GM12878 (cell line): ENCODE measurements at places on chromosomes 3 and 15. TPM values are rescaled to one million over a fixed set of nuclear protein-coding genes. Genes with fewer than 3 reads are reported as not detected.

The DZIP3 gene
- polyA plus RNA-seq = 11.3 and 11.6 TPM in 2 replicates

The GOLGA6B gene
- polyA plus RNA-seq = not detected in 2 replicates

The SCN11A gene
- polyA plus RNA-seq = not detected in 2 replicates

The FANCD2OS gene
- 0.38 TPM in 1 of 2 replicates, not detected in the other for polyA plus RNA-seq

The MST1R gene
- polyA plus RNA-seq = 1.9 and 2.2 TPM in 2 replicates

The CIP2A gene
- polyA plus RNA-seq = 26.4 and 28.8 TPM in 2 replicates

The RASGRP1 gene
- polyA plus RNA-seq = 3.9 and 9.9 TPM in 2 replicates

The PP2D1 gene
- 0.17 TPM in 1 of 2 replicates, not detected in the other for polyA plus RNA-seq

The RAD51 gene
- polyA plus RNA-seq = 54.2 and 55.0 TPM in 2 replicates

The EFCC1 gene
- polyA plus RNA-seq = not detected in 2 replicates

The FBXL22 gene
- 1.6 and 2.4 TPM in 2 replicates for polyA plus RNA-seq

The PLCB2 gene
- 7.4 and 8.0 TPM in 2 replicates for polyA plus RNA-seq

The PLSCR1 gene
- 34.9 and 35.4 TPM in 2 replicates for polyA plus RNA-seq

The ZNF662 gene
- not detected in 2 replicates for polyA plus RNA-seq

The FAM81A gene
- polyA plus RNA-seq = 23.3 and 23.9 TPM in 2 replicates

The POTEB gene
- not detected in 2 replicates for polyA plus RNA-seq

The LRCH3 gene
- 26.6 and 26.8 TPM in 2 replicates for polyA plus RNA-seq

DNA sequence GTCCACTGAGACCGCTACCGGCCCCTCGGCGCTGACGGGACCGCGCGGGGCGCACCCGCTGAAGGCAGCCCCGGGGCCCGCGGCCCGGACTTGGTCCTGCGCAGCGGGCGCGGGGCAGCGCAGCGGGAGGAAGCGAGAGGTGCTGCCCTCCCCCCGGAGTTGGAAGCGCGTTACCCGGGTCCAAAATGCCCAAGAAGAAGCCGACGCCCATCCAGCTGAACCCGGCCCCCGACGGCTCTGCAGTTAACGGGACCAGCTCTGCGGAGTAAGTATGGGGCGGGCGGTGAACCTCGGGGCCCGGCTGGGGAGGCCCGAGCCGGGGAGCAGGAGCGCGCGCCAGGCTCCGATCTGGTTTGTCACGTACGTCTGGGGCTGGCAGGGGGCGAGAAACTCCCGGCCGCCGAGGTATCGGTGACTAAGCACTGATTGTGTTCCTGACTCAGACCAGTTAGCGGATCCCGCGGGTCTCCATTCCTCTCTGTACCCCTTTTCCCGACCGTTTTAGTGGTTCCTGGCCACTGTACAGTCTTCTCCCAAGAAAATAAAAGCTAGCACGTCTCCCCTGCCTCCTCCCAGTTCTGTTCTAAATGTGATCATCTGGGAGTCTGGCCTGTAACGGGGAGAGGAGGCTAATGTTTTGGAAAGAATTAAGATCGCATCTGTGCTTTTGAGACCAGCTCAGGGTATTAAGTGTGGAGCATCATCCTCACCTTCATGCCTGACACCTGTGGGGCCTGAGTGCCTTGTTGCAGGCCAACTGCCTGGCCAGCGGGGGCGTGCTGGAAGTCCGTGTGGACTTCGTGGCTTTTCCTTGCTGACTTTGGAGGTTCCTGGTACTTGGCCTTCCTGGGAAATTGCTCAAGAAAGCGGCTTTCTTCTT is 691 bp downstream of the MAP2K1 start:
- DNase-seq = no peak

DNA sequence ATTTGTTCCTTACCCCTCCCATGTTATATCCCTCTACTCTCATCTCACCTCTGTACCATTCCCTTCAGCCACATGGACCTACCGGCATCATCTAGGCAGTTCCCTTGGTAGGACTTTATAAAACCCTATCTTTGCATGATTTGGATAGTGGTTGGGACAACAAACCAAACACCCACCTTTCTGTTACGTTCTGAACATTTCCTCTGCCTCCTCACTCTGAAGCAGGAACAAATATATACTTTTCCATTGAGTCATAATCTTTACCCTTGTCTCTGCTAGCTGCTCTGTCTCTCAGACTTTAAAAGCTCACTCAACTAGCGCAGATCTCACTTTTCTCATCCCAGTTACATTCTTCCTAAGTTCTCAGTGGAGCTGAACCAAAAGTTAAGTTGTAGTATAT is 17.8 kb downstream of the UBXN7 start:
- no peak for DNase-seq

DNA sequence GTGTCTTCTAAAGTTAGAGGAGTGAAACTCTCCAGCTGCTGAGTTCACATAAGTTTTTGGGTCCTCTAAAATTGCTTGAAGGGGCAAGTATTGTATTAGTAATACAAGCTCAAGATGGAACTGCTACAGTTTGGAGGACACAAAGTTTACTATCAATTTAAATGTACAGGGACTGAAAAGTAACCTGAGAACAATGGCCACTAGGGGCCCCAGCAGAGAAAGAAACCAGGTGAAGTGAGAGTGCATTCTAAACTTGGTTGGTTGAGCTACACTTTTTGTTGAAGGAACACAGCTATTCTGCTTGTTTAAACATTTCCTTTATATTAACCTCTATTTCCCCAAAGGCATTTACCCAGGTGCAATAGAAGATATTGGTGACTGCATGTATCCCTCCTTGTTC is 755.5 kb downstream of the GBE1 start:
- no peak for DNase-seq

DNA sequence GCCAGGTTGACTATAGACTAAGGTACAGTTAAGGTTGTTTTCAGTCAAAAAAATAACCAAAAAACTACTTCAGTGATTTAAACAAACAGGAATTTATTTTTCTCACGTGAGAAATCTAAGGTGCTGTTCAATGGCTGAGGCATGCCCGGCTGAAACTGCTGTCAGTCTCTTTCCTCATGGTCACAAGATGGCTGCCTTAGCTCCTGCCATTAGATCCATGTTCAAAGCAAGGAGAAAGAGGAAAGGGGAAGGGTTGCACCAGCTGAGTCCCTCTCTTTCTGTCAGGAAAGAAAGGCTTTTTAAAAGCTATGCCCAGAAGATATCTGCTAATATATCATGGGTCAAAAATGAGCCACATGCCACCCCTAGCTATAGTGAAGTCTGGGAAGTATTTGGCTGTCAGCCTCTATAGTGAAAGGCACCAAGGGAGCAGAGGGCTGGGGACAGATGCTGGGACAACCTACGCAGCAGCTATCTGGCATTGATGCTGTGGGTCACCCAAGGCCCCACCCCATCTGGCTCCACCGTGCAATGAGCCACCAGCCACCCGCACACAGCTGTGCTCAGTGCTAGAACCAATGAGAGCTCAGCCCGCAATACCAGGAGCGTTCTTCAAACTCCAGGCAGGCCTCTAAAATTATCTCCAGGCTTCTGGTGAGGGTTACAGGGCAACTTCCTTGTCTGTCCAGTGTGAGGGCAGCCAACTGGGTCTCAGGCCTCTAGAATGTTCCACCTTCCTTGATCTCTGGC is 64.7 kb upstream of the GATA2 start:
- DNase-seq = no peak

- no peak for DNase-seq
These were observed 53.7 kb downstream of the PIK3CB start for GRCh38 chr3:138781012-138781470.

DNA sequence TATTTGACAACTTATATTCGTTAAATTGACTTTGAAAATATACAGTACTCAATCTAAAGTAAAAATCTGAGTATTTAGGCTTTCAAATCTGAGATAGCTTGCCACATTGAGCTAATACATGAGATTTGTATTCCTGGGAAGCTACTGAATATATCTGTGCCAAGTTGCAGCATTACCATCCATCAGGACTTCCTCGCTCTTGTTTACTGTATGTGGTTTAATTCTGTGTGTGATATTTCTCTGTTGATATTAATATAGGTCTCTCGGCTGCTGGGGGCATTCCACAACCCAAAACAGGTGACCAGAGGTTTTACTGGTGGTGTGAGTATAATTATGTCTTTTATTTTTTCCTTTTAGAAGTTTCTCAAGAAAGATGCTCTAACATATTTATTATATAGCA is 5.8 kb downstream of the IDH3A start:
- no peak for DNase-seq

DNA sequence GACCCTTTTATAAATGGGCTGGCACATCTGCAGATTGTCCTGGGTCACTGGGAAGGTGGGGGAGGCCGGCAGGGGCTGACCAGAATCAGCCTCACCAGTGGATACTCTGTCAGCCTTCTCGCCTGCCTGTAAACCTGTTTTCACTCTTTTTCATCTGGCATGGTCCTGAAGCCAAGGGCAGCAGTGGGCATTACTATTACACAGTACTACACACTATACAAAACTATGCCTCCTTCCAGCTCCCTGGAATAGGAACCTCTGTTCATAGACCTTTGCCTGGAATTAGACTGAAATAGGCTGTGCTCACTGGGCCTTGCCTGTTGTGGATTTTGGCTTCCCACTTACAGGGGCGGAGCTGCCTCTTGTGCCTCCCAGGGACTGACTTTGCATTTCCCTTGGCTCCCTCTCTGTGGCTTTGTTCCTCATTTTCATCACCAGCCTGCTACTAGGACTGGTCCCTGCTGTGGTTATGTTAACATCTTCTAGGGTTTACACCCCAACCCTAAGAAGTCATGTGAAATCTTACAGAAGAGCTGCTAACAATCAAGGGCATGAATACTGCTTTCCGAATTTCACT is 120.7 kb downstream of the FNDC3B start:
- no peak for DNase-seq

DNA sequence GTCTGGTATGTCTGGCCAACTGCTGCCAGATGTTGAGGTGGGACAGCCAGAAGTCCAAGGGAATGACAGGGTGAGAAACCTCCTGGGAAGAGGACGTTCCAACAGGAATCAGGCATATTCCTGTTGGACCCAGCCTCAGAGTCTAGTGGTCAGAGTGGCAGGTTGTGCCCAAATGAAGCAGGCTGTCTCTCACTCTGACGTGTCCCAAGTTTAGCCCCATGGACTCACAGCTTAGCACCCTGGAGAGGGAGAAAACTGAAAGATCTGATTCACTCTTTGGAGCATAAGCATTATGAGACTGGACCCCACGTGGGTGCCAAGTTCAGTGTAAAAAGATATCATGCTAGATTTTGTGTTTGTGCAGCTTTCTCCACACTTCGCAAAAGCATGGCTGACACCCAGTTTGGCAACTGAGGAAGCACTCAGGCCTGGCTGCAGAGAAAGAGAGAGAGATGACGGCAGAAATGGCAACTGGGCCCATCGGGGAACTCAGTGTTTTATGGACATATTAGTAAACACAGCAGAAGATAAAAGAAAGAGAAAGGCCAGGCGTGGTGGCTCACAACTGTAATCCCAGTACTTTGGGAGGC is 88.2 kb upstream of the LMCD1 start:
- DNase-seq = no peak

DNA sequence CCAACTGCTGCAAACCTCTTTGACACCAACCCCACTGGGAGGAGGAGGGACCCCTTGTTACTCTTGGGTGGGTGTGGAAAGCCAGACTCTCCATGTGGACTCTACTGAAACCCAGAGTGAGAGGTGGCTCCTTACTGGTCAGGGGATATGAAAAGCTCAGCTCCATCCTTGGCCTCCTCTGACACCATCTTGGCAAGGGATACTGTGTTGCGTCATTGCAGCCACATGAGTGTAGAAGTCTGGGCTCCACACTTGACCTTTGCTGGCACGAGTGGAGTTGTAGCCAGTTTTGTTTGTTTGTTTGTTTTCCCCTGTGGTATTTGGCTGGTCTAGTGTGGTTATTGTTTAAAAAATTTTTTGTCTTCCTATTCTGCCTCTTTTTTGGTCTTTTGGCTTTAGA is 289.1 kb downstream of the GAP43 start:
- no peak for DNase-seq

- no peak for DNase-seq
These were observed 45.9 kb upstream of the AP4E1 start for GRCh38 chr15:50862553-50862952.

GRCh38 chr3:14608298-14608697 is 43.3 kb upstream of the CCDC174 start:
- DNase-seq = no peak

- DNase-seq = no peak
These were observed 23.1 kb downstream of the B3GALNT1 start for GRCh38 chr3:161082063-161082462.

GRCh38 chr3:24722087-24722486 is 227.4 kb upstream of the THRB start:
- no peak for DNase-seq

- no peak for DNase-seq
These were observed 121.1 kb downstream of the CLSTN2 start for GRCh38 chr3:140056047-140056446.

- no peak for DNase-seq
These were observed 8.5 kb downstream of the MAP6D1 start for GRCh38 chr3:183816681-183817510.

- no peak for DNase-seq
These were observed 406.9 kb downstream of the NR2F2 start for GRCh38 chr15:96737408-96737807.

- DNase-seq = no peak
These were observed 71.5 kb downstream of the FOXP1 start for GRCh38 chr3:71512000-71512399.

- no peak for DNase-seq
These were observed 104.3 kb upstream of the CHMP2B start for GRCh38 chr3:87122766-87123165.

DNA sequence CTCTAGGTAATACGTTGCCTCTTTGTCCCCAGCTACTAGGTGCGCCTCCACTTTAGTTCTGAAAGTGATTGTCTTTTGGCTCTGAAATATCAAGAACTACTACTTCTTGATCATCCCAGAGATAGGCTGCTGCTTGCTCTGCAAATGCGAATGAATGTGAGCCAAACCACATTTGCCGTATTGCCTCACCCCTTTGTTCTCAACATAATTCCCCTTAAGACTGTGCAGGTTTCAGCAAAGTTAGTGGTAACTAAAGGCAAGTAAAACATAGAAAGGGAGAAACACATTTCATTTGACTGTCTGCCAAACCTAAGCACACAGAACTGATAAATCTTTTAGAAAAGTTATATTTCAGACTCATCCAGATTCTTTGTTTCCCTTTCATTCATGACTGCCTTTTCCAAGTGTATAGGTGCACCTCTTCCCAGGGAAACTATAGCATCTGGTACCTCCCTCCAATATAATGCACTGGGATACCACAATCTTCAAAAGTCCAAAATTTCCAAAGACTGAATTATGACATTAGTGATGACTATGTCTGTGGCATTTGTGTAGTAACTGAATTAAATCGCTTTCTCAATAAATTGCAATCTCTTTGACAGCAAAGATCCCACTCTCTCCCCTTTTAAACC is 720.6 kb upstream of the CBLB start:
- DNase-seq = no peak

DNA sequence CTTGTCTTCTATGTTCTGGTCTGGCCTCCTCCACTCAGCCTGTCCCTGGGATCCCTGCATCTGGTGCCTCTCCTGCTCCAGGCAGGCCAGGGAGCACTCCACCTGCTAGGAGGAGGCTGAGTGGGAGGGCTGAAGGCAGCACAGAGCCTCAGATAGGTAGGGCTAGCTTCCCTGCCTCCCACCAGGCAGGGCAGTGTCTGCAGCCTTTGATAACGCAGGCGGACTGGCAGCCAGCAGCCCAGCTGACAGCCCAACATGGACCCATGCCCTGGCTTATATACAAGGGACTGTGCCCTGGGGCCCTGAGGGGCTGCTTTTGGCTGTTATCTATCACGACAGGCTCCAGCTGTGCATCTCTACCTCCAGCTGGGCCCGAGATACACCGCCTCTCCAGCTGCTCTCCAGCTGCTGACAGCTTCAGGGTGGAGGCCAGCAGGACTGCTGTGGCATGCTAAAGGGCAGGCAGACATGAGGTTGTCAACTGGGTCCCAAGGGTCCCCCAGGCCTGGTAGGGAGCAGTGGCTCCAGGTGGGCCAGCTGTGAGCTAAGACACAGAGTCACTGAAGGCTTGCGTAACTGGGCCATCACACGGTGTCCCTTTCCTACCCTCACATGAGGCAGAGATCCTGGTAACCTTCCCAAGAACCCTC is 5.2 kb upstream of the CLK3 start:
- DNase-seq = no peak
